NB4 (cell line): ENCODE measurements at places on chromosomes 7 and 10.
A peak's percentile ranks its signal among the peaks of the same experiment; 100 is the strongest.

GRCh38 chr7:54477083-54477482 lies 65.1 kb upstream of the VSTM2A start:
- peak; percentile 17 for DNase-seq

DNA sequence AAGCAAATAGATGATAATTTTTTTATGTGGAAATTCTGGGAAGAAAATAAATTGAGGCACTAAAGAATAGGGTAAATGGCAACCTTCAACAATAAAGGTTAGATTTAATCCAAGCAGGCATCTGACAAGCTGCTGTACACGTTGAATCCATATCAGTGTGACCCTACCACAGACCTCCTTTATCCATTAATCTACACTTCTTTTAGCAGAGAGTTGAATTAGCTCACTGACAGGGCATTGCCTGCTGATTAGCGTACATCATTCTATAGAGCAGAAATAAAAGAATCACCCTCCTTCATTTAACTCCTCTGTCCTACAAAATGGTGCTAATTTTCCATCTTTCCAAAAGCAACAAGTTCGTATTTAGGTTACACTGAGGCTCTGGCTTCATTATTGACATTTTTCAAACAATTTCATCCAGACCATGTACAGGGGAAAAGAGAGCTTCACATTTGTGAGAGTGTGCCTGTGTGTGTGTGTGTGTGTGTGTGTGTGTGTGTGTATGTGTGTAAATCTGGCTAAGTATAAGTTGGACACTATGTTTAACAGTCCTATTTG lies 356.0 kb downstream of the TFEC start:
- no peak for DNase-seq

DNA sequence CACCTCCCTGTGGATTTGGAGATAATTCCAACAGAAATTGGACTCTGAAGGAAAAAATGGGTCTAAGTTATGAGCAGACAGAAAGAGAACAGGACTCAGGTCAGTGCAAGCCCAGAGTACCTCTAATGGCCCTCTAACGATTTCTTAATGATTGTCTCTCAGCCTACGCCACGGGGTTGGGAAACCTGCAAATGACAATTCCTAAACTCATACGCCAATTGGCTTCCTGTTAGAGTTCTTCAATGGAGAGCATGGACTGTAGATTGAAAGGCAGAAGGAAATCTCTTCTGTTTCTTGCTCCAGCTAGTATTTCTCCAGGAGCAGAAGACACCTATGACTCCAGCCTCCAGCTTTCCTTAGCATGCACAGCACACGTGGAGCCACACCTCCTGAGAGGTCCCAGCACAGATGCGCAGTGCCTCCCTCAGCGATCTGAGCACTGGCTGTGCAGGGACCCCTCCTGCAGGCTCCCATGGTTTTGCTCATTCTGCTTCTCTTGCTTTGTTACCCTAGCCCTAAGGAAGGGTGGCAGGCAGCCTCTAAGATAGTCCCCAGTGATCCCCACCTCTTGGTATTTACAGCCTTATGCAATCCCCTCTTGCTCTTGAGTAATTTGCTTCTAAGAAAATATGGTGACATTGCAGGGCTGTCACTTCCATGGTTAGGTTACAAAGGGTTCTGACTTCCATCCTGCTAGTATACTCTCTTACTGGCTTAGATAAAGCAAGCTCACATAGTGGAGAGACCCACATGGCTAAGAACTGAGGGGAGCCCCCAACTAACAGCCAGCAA lies 30.1 kb downstream of the DENND11 start:
- DNase-seq, result peak; percentile 75

GRCh38 chr7:101562531-101563197 lies 66.4 kb downstream of the MYL10 start:
- DNase-seq, result no peak

DNA sequence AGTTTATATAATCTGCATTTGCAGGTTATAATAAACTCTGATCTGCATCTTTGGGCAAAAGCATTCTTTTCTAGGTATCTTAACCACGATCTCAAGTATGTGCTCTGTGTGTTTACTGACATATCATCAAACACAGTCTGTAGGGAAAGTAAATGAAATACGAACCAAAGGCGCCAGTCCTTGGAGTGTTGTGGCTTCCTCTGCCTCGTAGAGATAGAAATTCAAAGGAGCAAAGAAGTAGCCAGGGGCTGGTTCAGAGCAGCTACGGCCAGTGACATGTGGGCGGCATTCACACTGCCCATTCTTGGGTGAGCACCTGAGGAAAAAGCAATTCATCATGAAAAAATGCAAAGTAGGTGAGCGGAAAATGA lies 38.7 kb downstream of the LAMB4 start:
- no peak for DNase-seq

DNA sequence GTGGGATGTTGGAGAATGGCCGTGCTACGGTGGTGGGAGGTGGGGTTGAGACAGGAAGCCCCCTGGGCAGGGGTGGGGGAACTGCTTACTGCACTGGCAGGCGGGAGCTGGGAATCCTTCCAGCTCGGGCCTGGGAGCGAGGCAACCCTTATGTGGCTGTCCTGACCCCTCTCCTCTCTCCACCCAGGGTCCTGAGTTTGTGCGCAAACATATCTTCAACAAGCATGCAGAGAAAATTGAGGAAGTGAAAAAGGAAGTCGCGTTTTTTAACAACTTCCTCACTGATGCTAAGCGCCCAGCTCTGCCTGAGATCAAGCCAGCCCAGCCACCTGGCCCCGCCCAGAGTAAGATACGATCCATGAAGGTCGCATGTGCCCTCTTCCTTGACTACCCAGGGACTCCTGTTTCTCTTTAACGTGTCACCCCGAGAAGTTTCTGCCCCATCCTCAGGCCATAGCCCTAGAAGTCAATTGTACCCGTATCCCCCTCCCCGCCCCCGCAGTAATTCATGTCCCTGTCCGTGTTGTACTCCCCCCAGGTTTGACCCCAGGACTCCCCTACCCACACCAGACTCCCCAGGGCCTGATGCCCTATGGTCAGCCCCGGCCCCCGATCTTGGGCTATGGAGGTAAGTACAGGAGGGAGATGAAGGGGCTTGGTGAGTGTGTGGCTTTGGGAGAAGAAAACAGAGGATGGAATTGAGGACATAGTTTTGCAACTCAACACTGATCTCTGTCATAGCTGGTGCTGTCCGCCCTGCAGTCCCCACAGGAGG lies 1.8 kb downstream of the UFSP1 start:
- peak; percentile 98 for DNase-seq

- DNase-seq, result peak; percentile 89
Observed at GRCh38 chr10:3805791-3806461, 20.9 kb upstream of the KLF6 start.

GRCh38 chr7:69218576-69218975 lies 379.7 kb upstream of the AUTS2 start:
- DNase-seq, result no peak

DNA sequence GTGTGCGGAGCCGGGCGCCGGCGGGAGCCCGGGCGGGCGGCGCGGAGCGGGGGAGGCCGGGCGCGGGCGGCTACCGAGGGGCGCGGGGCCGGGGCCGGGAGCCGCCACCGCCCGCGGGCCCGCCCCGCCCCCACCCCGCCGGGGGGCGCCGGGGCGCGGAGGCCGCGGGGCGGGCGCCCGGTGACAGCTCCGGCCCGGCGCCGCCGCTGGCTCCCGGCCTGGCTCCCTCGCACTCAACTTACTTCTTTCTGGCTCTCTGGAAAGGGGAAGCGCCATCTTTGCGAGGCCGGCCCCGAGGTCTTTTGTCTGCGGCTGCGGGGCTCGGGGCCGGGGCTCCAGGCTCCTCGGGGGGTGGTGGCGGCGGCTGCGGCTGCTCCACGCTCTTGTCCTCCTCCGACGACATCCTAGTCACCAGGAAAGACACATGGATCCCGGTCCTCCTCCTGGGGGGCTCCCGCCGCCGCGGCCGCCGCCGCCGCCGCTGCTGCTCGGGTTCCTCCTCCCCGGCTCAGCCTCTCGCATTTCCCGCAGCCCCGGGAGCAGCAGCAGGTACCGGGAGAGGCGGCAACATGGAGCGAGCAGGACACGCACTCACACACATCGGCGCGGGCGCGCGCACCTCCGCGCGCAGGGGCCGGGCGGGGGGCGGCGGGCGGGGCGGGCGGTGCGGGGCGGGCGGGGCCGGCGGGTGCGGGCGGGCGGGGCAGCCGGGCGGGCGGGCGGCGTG lies at the start of gene KMT2C:
TSS of gene KMT2C (minus strand) at position 620 of the 727 bp plus-strand sequence. CDS start at position 403, 217 bp downstream.
- peak; percentile 71 for DNase-seq
